Neural crest cell (in vitro differentiated cells): ENCODE measurements at places on chromosomes 13 and 19.
A peak's percentile ranks its signal among the peaks of the same experiment; 100 is the strongest.

- no peak for DNase-seq
These were observed 8.9 kb upstream of the TMEM160 start for GRCh38 chr19:47057328-47057727.

DNA sequence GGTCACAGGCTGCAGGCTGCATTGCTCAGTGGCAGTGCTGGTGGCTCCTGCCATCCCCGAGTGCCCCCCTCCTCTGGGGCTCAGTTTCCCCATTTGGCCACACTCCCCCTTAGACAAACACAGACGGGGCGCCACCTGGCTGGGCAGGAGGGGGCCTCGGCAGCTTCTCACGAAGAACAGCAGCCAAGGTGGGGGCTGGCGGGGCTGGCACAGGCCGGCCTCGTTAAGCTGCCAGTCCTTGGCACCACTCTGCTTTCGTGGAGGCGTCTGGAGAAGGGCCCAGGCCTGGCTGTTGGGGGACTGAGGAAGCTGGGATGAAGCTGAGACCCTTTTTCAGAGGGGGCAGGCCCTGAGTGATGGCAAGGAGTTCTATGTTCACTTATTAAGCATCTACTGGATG lies 3.7 kb upstream of the ZNRF4 start:
- DNase-seq = no peak

DNA sequence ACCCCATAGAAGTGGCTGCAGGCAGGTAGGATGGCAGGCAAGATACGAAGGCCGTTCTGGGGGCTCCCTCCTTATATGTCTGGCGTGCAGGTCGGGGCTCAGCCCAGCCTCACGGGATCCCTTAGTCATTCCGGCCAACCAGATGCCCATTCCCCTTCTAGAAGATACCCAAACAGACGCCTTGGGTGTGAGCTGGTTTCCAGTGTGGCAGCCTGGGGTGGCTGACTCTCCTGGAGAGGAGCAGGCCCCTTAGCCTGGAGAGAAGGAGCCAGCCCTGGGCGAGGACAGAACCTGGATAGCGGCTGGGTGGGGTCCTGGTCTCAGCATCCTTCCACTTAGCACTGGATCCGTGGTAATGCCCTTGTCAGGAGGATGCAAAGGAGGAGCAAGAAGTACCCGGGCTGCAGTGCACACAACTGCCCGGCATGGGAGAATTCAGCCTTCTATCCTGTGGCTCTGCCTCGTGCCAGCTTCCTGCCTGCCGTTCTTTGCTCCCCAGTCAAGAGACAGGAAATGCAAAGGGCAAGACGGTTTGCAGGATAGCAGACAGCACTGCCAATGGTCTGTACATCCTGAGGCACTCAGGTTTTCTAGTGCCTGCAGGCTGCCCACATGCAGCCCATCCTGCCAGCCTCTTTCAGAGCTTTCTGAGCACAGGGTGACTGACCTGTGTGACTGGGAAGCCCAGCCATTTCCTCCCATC lies 56.7 kb upstream of the WASF3 start:
- DNase-seq = no peak

DNA sequence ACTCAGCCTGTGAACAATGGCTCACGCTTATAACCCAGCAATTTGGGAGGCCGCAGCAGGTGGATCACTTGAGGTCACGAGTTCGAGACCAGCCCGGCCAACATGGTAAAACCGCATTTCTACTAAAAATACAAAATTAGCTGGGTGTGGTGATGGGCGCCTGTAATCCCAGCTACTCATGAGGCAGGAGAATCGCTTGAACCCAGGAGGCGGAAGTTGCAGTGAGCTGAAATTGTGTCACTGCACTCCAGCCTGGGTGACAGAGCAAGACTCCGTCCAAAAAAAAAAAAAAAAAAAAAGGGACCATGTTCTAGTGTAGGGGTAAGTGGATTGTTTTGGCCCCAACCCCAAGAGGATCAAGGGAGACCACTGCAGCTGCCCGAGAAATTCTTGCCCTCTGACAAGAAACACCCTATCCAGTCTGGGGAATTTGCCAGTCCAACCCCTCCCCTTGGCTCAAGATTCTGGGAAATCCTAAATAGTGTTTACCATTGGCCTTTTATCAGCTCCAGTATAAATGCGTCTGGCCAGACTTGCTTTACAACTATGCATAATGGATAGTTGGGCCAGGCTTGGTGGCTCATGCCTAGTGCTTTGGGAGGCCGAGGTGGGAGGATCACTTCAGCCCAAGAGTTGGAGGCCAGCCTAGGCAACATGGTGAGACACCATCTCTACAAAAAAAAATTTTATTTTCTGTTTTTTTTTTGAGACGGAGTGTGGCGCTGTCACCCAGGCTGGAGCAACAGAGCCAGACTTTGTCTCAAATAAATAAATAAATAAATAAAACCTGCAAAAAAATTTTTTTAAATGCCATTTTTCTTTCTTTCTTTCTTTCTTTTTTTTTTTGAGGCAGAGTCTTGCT lies 5.1 kb upstream of the DHDH start:
- no peak for DNase-seq

DNA sequence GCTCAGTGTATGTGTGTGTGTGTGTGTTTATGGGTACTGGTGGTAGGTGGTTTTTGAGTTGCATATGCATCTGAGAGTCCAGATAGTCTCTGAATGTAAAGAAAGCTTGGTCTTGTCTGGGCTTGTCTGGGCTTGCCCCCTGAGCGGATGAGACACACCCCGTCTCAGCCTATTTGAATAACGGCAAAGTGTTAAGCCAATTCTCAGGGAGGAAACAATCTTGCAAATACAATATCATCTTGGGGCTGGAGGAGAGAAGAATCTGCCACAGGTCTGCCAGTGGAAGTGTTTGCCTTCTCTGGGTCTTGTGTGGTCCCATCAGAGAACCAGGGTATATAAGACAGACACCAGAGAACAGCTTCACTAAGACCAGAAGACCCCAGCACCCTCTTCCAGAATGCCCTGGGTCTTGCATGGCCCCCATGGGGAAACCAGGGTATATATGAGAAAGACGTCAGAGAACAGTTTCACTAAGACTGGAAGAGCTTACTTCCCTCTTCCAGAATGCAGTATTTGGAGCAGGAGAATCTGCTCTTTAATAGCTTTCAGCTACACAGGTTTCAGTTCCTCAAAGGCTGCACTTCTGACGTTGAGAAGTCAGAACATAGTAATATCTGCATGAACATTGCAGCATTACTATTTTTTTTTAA lies 13.3 kb downstream of the CD70 start:
- no peak for DNase-seq

DNA sequence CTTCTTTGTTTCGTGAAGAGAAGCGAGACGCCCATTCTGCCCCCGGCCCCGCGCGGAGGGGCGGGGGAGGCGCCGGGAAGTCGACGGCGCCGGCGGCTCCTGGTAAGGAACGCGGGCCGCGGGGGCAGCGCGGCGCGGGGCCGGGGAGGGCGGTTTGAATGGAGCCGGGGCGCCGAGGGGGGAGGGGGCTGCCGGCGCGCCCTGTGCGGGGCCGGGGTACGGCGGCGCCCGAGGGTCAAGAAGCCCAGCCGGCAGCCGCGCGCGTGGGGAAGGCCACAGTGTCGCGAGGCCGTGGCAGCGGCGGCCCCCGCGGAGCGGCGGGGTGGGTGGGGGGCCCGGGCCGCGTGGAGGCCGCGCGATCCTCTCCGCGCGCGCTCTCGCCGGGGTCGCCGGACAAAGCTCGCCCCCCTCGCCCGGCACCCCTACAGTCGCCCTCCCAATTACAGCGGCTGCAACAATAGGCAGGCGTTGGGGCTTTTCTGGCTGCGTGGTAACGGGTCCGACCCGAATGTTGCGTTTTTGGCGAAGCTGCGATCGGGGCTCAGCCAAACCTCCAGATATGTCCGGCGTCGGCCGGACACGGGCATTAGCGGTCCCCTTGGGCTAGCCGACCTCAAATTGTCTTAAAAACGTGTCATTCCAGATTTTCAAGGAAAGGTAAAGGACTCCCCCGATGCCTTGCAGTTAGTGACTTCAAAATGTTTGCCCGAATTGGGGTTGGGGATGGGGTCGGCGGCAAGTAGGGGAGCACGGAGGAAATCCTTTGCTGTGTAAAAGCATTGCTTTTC lies 437 bp downstream of the SMARCA4 start:
- peak; percentile 34 for DNase-seq

DNA sequence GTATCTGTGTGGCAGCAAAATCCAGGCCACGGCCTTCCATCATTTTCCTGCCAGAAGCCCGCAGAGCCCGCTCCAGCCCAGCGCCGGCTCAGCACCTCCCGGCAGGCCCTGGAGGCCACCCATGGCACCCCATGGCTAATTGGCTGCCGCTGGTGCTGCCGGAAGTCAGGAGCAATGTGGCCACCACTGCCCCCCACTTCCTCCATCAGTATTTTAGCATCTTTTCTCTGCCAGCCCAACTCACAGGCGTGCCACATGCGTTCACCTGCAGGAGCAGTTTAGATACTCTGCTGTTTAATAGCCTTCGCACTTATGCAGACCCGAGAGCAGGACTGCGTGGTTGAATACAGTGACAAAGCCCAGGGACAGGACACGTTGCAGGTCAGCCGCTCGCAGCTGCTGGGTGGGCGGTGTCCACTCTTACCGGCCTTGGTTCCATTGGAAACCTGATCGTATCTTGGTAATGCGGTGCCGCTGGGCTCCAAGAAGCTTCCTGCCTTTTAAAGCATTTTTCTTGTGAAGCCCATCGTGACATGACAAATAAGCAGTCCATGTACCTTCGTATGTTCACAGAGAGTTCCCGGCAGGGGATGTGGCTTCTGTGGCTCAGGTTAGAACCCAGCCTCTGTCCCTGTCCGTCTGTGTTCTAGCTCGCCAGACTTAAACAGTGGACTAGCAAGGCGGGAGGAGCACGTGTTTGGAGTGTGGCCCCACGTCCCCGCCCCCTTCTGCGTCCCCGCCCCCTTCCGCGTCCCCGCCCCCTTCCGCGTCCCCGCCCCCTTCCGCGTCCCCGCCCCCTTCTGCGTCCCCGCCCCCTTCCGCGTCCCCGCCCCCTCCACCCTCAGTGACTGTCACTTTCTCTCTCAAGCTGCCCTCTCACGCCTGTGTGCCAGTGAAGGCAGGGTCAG lies 162.0 kb upstream of the SOX1 start:
- DNase-seq = no peak
